ENCODE measurements at places on chromosomes 7 and 10.

GRCh38 chr10:101839416-101840063 lies 4.1 kb downstream of the KCNIP2 start:
- DNase-seq = no peak

GRCh38 chr10:79236433-79236765 lies 110.9 kb upstream of the PPIF start:
- no peak for DNase-seq

DNA sequence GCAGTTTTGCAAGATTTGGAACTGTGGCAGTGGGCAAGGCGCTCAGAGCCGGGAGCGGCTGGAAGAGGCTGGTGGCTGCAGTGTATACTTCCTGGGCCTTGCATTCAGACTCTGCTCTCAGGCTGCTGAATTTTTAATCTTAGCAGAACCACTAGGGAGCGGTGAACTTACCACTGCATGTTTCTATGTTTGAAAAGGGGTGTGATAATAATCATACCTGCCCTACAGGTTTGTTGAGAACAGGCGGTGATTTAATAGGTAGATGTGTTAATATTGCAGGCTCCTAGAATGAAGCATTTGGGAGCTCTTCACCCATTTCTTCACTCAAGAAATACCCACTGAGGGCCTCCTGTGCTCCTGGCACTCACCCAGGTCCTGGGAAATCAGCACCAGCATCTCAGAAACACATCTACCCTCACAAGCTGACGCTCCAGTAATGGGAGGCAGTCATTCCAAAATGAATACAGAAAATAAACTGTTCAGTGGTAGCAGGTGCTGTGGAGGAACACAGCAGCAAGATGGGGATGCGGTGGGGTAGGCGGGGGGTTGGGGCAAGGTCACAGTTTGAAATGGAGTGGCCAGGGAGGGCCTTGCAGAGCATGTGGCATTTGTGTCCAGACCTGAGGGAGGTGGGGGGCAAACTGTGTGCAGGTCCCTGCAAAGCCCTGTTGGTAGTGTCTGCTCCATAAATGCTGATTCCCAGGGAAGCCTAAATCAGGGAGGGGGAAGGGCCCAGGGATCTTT lies 41.0 kb downstream of the VWA2 start:
- no peak for DNase-seq

DNA sequence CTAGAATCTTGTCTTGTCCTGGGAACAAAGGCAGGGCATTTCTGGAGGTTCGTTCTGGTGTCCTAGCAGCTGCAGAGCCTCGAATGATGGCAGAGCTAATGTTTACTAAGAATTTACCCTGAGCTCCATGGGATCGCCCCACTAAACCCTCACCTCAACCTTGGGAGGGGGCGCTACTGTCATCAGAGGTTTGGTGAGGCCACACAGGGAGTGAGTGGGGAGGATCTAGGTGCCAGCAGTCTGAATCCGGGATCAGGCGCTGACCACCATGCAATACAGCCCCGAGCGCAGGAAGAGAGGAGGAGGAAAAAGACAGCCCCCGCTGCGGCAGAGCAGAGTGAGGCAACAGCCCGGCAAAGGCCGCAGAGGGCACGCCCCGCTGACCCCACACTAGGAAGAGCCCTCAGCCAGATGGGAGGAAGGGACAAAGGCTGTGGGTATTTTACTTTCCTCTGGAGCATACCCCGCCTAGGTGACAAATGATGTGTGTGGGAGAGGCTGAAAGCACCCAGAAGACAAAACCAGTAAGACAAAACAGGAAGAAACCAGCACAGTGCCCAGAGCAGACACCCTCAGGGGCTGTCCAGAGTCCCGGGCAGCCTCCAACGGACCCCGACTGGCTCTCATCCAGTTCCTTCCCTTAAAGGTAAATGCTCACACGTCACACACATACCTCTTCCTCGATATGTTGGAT lies 103.5 kb downstream of the FAM53B start:
- no peak for DNase-seq

- DNase-seq = no peak
These were observed 2.1 kb upstream of the GUSB start for GRCh38 chr7:65983965-65984658.

DNA sequence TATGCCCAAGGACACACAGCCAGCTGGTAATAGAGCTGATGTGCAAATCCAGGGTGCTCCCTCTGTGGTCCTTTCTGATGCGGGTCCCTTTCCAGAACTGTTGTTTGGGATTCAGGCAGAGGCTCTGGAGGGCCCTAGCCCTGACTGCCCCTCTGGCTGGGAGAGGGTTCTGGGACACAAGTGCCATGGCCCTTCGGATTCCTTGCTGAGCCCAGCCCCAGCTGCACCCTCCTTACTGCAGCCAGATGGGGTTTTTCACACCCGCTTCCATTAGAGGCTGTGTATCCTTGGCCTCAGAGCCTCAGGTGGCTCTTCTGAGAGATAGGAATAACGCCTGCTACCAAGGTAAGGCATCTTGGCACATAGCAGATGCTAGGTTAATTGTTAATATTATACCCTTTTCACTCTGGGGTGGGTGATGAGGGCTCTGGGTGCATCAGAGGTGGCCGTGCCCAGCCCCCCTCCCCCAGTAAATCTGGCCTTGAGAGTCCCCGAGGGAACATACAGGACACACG lies 89.8 kb upstream of the LRRC4 start:
- no peak for DNase-seq

GRCh38 chr10:132402781-132403241 lies 5.8 kb downstream of the PWWP2B start:
- DNase-seq = no peak

- no peak for DNase-seq
These were observed 61.3 kb upstream of the BICC1 start for GRCh38 chr10:58451193-58451889.

DNA sequence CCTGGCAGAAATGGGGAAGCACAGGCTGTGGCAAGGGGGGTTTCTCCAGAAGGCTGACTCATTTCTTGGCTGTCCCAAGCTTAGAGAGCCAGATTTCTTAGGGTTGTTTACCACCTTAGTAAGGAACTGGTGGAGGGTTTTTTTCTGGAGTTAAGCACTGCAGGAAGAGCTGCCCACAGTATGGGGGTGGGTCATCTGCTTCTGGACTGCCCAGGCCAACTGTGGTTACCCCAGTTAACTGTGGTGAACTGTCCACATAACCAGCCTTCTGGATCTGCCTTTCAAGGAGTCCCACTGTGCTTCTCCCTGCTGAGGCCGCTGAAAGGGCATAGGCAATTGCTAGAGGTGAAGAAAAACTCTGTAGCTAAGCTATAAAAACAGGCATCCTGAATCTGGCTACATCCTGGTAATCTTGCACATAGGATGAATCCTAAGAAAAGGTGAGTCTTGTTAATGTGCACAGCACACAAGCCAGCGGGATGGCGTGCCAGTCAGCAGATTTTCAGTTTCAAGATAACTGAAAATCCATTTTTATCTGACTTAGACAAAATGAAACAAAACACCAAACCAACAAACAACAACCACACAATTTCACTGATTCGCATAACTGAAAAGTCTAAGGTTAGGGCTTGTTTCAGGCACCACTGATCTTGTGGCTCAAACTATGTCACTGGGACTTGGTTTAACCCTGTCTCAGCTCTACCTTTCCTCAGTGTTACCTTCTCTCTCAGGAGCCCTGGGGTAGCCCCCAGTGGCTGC lies 21.6 kb upstream of the TSPAN33 start:
- DNase-seq = no peak

GRCh38 chr7:51111241-51111940 lies 205.2 kb downstream of the COBL start:
- no peak for DNase-seq

GRCh38 chr10:50280049-50280841 lies 28.9 kb upstream of the ASAH2 start:
- no peak for DNase-seq

- no peak for DNase-seq
These were observed 173.4 kb downstream of the RNF216 start for GRCh38 chr7:5607951-5608656.

DNA sequence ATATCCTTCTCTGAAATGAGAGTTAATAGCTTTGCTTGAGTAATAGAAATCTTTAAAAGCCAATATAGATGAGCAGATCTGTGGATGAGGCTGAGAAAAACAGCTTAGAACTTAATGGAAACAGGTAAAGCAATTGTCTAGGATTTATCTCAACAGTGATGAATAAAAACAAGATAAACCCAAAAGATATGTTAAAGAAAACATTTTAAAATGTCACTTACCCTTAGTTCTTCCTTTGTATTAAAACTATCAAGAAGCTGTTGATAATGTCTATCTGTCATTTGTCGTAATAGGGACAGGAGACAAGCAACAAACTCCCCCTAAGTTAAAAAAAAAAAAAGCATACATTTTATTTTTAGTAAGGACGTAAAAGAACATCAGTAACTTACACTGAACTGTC lies 272.1 kb upstream of the IMMP2L start:
- DNase-seq = no peak

DNA sequence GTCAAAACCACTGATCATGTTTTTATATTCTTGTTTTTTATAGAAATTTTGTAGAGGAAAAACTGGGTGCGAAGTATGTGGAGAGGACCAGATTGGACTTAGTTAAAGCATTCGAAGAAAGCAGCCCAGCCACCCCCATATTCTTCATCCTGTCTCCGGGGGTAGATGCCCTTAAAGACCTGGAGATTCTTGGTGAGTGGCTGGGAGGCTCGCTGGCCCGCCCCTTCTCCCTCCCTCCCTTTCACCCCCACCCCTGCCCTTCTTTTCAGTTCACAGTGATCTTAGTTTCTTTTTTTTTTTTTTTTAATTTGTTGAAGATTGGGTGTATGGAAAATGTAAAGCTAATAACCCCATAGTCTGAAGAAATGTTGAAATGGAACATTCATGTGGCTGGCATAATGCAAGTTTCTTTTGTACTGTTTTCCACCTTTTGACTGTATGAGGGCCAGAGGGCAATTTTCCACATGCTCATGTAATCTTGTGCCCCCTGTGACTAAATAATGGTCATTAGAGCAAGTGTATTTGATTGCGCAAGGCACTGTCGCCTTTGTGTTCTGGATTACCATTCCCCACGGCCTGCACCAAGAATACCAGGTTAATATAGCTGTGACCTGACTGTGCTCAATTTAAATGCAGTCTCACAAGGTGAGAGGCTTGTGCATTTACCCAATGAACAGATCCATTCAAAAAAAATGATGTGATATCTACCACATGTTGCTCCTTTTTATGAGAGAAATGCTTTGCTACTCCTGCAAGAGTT lies 77.7 kb downstream of the CDCA7L start:
- DNase-seq = no peak

Measured in astrocyte of the cerebellum (primary cell).